ENCODE measurements at places on chromosomes 11 and 22. TPM values are rescaled to one million over a fixed set of nuclear protein-coding genes. Genes with fewer than 3 reads are reported as not detected.

- no peak for DNase-seq
- no peak overlapping the region for H3K27ac ChIP-seq
- no peak overlapping the region for H3K4me3 ChIP-seq
- H3K4me1 ChIP-seq, result no peaks in the 10 kb centered on the region
- H3K36me3 ChIP-seq, result no peaks in the 10 kb centered on the region
These were observed 12.6 kb downstream of the MMP10 start for GRCh38 chr11:102767800-102768199.

DNA sequence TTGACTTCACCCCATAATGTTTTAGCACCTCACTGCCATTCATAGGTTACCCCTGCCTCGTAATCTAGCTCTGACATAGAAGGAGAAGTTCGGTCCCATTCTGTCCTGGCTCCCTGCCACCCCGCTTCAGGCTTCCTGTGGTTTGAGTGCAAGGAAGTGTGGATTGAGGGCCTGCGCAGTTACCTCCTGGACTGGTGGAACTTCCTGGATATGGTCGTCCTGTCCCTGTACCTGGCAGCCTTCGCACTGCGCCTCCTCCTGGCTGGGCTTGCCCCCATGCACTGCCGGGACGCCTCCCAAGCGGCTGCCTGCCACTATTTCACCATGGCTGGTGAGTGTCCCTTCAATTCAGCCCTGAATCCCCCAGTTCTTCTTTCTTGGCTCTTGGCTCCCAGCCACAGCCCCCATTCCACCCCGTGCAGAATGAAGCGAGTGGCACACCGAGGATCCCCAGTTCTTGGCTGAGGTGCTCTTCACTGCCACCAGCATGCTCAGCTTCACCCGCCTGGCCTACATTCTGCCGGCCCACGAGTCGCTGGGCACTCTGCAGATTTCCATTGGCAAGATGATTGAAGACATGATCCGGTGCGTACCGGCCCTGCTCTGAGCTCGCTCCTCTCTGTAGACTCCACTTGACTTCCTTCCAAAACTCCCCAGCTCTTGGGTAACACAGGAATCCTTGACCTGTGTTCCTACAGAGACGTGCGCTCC lies 15.4 kb downstream of the ART5 start:
- H3K4me1 ChIP-seq, result no peaks in the 10 kb centered on the region
- DNase-seq, result peak; percentile 62
- H3K27me3 ChIP-seq, result no peaks in the 10 kb centered on the region
- H3K4me3 ChIP-seq, result no peak overlapping the region

Gene TECTA
- 0.67 TPM for total RNA-seq

GRCh38 chr22:32728291-32728690 lies 73.2 kb upstream of the TIMP3 start:
- no peak overlapping the region for H3K27ac ChIP-seq
- no peak overlapping the region for H3K4me3 ChIP-seq
- no peaks in the 10 kb centered on the region for H3K36me3 ChIP-seq
- no peaks in the 10 kb centered on the region for H3K27me3 ChIP-seq

DNA sequence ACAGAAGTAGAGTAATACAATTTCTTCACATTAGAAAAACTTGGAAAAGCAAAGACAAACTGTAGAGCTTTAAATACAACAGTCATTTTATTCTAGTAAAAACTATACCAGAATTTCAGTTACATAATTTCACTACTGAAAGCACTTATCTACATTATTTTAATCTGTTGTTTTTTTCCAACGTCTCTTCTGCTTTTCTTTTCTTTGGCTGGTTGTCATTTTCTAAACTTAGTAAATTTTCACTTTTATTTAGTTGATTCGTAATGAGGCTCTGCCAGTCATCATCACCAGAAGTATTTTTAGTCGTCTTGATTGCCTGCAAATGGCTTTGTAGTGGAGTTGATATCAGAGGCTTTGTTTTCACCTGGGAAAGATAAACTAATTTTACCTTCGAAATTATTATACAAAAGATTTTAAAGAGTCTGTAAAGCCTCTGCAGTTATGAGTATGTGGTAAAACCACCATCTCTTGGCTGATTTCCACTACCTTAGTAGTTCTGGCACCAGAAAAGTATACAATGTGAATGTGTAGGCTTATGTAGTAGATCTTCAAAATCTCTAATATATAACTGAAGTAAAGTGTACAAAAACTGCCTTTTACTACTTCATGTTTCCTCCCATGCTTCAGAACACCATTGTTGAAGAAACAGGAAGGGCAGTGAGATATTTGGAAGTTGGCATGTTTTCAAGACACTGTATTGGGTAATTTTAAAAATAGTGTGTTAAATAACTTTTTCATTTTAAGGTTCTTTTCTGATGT lies 19.2 kb downstream of the EIF3M start:
- DNase-seq, result no peak
- no peak overlapping the region for H3K4me3 ChIP-seq
- no peaks in the 10 kb centered on the region for H3K27me3 ChIP-seq

GRCh38 chr11:75389276-75389605 lies 10.1 kb upstream of the RPS3 start:
- DNase-seq, result no peak
- no peaks in the 10 kb centered on the region for H3K27me3 ChIP-seq

Gene SLN
- total RNA-seq, result not detected

DNA sequence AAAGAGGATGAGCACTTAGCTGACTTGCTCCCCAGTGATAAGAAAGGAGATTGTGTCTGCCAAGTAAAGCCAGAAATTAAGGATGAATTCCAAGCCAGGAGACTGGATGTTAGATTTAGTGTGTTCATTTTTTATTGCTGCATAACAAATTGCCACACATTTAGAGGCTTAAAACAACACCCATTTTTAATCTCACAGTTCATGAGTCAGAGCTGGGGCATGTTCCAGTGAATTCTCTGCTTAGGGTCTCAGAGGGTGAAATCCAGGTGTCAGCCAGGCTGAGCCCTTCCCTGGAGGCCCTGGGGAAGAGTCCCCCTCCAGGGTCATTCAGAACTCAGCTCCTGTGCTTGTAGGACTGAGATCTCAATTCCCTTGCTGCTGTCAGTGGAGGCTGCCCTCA lies 352.8 kb downstream of the BUD13 start:
- H3K4me1 ChIP-seq, result no peaks in the 10 kb centered on the region
- no peaks in the 10 kb centered on the region for H3K36me3 ChIP-seq
- no peak overlapping the region for H3K27ac ChIP-seq
- DNase-seq, result no peak

- H3K4me1 ChIP-seq, result no peaks in the 10 kb centered on the region
- no peak for DNase-seq
- no peaks in the 10 kb centered on the region for H3K36me3 ChIP-seq
- no peak overlapping the region for H3K27ac ChIP-seq
These were observed 2.0 kb upstream of the LAYN start for GRCh38 chr11:111538407-111539114.
